ENCODE measurements at places on chromosomes 16 and 17. TPM values are rescaled to one million over a fixed set of nuclear protein-coding genes. Genes with fewer than 3 reads are reported as not detected.

The CACNG5 gene
- total RNA-seq, result not detected

The TBC1D26 gene
- not detected for total RNA-seq

The NAGS gene
- 3.6 TPM for total RNA-seq

The AP1G1 gene
- total RNA-seq, result 98.1 TPM

The MAP2K3 gene
- total RNA-seq, result 74.0 TPM

The SPNS1 gene
- total RNA-seq, result 39.8 TPM

The MARCHF10 gene
- total RNA-seq, result 0.75 TPM

The TMC8 gene
- total RNA-seq, result 16.2 TPM

The NOTUM gene
- total RNA-seq, result 1.3 TPM

The FOXN1 gene
- 0.06 TPM for total RNA-seq

The SPAG5 gene
- 6.4 TPM for total RNA-seq

The GP1BA gene
- total RNA-seq, result not detected

GRCh38 chr17:79648181-79648831 lies 37.5 kb upstream of the RBFOX3 start:
- no peak for DNase-seq

- DNase-seq, result no peak
Observed at GRCh38 chr16:67148656-67149275, 2.0 kb downstream of the B3GNT9 start.

GRCh38 chr16:48347980-48348379 lies 37.2 kb downstream of the SIAH1 start:
- no peak for DNase-seq

- no peak for DNase-seq
Observed at GRCh38 chr17:74573169-74573568, 5.9 kb upstream of the CD300H start.

DNA sequence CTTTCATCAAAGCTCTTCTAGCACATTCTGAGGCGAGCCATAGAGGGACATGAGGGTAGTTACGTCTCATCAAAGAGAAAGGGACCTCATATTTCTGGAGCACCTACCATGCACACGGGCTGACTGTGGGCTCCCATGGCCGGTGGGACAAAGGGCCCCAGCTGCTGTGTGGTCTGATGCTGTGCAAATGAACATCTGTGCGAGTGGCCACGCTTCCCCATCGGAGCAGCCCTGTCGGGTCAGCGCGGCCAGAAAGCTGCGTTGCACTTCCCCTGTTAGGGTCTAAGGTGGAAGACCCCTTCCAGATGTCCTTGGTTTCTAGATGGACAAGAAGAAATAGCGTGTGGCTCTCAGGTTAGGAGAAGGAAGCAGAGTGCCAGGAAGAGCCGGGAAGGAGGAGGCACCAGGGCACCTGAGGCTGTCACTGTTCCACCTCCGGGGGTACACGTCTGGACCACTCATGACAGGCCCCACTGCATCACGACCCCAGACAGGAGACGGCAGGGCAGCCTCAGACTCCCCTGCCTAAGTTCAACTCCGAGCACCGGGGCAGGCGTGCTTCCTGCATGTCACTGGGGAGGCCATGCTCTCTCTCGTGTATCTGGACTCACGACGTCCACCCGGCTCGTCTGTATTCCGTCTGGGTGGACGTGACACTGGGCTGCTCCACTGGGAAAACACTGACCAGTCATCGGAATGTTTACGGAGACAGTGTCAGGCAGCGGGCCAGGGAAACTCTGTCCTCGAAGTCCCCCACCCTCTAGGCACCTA lies 8.5 kb upstream of the BAIAP2 start:
- no peak for DNase-seq

GRCh38 chr17:48081858-48082257 lies 19.4 kb downstream of the CBX1 start:
- no peak for DNase-seq

DNA sequence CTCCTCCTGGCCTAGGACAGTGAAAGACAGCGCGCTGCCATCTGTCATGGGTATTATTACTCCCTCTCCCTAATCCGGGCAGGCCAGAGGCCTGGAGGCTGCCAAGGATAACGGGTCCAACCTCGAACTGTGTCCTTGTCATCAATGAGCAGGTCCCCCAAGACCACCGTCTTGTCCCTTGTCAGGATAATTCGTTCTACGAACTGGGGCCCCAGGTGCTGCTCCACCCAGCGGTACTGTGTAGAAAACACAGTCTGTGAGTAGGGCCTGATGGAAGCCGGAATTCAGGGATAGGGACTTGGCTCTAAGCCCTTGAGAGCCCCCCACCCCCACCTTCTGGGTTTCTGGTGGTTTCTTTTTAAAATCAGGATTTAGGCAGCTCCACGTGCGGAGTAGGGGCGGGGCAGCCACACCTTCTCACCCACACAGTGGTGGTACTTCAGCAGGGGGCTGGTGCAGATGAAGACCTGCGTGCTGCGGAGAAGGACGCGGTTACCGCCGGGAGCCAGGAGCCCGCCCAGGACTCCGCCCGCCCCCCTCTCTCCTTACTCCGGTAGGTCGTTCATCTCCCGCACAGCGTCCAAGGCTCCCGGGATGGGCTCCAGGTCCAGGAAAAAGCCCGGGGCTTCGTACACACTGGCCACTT lies 787 bp downstream of the NT5C start:
- no peak for DNase-seq

DNA sequence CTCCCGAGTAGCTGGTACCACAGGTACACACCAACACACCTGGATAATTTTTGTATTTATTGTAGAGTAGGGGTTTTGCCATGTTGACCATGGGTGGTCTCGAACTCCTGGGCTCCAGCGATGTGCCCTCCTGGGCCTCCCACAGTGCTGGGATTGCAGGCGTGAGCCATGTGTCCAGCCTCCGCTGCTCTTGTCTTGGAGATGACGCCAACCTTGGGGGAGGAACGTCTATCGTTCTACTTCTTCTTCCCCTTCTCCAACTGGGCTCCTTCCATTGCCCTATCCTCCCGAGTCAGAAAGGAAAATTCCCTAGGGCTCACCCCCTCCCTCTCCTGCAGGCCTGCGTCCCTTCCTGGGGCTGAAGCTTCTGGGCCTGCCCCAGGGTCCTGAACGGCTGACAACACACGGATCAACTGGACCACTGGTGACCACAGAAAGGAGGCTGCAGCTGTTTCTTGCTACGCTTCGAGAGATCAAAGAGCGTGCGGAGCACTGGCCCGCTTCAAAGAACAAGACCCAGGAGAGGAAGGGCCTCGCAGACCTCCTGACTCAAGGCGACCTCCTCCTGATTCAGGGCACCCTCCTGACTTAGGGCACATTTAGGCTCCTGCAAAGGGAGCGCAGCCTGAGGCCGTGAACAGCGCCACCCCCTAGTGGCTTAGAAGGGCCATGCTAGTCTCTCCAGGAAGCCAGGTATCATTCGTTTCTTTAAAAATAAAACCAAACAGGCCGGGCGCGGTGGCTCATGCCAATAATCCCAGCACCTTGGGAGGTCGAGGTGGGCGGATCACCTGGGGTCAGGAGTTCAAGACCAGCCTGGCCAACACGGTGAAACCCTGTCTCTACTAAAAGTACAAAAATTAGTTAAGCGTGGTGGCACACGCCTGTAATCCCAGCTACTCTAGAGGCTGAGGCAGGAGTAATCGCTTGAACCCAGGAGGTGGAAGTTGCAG lies 48.5 kb upstream of the HELZ start:
- peak; percentile 59 for DNase-seq

DNA sequence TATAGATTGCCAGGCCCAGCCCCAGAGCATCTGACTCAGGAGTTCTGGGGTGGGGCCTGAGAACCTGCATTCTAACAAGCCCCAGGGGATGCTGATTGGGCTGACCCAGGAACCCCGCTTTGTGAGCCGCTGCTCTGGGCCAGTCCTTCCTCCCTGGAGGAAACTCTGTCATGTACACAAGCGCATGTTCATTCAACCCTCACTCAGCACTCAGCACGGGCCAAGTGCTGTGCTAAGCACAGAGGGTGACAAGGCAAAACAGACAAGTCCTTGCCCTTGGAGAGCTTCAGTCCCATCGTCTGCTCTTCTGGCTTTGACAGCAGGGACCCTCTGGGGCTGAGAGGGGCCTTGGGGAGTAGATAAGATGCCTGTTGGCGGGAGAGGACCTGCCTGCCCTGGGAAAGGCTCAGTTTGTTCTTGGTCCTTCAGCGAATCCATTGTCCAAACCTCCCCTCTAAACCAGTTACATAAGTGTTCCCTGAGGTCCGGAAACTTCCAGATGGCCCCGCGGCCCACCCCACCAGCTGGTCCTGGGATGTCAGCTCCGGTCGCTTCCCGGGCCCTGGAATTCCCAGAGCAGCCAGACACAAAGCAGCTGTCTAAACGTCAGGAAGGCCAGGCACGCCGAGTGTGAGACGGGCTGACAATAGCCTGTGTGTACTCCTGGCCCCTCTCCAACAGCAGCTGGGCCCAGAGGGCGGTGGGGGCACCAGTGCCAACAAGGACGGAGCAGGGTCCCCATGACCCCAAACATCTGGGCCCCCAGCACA lies 88.8 kb downstream of the ZDHHC7 start:
- DNase-seq, result peak; percentile 74

GRCh38 chr17:1077986-1078711 lies 81.2 kb downstream of the TIMM22 start:
- no peak for DNase-seq

DNA sequence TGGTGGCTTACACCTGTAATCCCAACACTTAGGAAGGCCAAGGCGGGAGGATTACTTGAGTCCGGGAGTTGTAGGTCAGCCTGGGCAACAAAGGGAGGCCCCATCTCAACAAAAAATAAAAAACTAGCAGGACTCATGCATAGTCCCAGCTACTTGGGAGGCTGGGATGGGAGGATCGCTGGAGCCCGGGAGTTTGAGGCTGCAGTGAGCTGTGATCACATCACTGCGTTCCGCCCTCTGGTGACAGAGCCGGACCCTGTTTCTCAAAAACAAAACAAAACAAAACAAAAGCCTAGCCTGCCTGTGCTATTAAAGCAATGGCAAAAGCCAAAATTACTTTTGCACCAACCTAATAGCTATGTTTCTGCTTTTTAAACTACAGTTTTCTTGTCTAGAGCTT lies 1.5 kb downstream of the FCSK start:
- DNase-seq, result no peak

- no peak for DNase-seq
Observed at GRCh38 chr16:81658373-81658772, 120.7 kb upstream of the PLCG2 start.

DNA sequence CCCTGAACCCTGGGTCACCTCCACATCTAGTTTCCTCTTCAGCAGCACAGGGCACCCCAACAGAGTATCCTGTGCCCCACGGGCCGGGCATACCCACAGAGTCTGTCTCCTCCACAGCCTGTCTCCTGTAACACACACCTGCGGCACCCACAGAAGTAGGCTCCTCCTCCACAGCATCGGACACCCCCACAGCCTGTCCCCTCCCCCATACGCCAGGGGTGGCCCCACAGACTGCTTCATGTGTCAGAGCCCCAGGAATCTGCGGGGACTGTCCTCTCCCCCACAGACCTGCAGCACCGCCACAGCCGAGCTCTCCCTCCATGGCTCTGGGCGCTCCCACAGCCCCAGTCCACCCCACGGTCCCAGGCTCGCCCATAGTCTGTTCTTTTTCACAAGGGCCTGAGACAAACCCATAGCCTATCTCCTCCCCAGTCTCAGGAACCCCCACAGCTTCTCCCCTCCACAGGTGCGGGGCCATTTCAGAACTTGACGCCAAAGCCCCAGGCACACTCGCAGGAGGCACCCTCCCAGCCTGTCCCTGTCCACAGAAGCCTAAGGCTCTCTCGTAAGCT lies 1.4 kb downstream of the KIAA0753 start:
- DNase-seq, result no peak

- DNase-seq, result no peak
Observed at GRCh38 chr16:10511829-10512228, 68.6 kb downstream of the EMP2 start.

GRCh38 chr17:57471868-57472368 lies 215.6 kb downstream of the MSI2 start:
- DNase-seq, result no peak

- no peak for DNase-seq
Observed at GRCh38 chr16:65446427-65446826, 324.6 kb upstream of the CDH11 start.

DNA sequence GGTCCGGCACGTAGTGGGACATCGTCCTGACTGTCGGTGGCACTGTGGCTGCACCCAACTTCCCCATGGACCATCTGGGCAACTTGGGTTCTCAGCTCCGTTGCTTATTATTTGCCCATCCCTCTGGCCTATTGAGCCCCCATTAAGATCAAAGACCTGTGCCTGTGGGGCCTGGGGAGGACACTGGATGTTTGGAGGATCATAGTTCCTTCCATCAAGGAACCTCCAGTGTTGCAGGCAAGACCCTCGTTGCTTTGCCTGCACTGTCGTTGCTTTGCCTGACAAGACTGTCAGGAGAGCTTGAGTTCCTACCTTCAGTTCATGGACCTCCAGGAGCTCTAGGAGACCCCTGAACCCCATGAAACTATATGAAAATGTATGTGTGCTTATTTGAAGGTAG lies 127.2 kb downstream of the CCDC144A start:
- no peak for DNase-seq

DNA sequence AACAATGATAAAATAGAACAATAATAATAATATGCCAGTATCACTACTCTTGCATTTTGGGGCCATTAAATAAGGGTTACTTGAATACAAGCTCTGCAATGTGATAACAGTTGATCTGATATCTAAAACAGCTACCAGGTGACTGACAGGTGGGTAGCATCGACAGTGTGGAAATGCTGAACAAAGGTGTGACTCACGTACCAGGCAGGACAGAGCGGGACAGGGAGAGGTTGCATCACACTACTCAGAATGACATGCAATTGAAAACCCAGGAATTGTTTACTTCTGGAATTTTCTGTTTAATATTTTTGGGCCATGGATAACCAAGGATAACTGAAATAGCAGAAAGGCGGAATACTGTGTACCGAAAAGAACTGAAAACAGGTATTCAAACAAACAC lies 15.8 kb upstream of the ZNF19 start:
- peak; percentile 60 for DNase-seq

- DNase-seq, result no peak
Observed at GRCh38 chr16:17375461-17376304, 95.1 kb downstream of the XYLT1 start.

DNA sequence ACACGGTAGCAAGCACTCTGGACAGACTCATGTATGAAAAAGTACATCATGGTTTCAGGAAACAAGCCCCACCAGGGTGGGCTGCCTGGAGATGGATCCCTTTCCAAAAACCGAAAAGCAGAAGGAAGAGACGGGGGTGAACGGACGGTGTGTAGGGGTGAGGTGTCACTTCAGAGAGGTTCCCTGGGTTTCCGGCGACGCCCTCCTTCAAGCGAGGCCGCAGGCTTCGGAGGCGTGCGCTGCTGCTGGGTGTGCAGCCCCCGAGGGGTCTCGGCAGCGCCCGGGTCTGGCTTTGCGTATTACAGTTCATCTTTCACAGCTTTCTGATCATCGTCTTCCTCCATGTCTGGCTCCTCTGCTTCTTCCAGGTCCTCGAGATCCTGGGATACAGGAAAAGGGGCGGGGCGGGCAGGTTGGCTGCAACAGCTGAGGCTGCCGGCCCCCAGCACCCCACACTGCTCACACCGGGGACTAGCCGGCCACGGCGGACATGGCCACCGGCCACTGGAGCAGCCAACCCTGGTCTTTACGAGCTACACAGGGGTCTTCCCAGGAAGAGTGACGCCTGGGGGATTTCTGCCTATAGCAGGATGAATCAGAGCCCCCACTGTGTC lies 9.0 kb upstream of the PPP1R27 start:
- DNase-seq, result no peak
